ENCODE measurements at places on chromosomes 5 and 9.

- no peak for DNase-seq
These were observed 58.7 kb downstream of the MYO10 start for GRCh38 chr5:16877267-16877935.

DNA sequence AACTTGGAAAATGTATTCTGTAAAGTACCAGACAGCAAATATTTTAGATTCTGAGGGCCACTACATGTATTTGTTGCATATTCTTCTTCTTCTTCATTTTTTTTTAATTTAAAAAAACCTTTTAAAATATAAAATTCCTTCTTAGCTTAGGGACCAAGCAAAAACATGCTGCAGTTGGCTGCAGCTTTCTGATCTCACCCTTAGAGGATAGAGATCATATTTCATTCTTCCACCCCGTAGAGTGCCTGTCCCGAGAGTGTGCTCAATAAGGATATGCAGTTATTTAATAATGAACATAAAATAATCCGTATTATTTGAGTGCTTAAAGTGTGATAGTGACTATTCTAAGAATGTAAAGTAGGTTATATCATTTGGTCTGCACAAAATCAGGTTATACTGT is 204.2 kb upstream of the CD180 start:
- DNase-seq: peak; percentile 20

DNA sequence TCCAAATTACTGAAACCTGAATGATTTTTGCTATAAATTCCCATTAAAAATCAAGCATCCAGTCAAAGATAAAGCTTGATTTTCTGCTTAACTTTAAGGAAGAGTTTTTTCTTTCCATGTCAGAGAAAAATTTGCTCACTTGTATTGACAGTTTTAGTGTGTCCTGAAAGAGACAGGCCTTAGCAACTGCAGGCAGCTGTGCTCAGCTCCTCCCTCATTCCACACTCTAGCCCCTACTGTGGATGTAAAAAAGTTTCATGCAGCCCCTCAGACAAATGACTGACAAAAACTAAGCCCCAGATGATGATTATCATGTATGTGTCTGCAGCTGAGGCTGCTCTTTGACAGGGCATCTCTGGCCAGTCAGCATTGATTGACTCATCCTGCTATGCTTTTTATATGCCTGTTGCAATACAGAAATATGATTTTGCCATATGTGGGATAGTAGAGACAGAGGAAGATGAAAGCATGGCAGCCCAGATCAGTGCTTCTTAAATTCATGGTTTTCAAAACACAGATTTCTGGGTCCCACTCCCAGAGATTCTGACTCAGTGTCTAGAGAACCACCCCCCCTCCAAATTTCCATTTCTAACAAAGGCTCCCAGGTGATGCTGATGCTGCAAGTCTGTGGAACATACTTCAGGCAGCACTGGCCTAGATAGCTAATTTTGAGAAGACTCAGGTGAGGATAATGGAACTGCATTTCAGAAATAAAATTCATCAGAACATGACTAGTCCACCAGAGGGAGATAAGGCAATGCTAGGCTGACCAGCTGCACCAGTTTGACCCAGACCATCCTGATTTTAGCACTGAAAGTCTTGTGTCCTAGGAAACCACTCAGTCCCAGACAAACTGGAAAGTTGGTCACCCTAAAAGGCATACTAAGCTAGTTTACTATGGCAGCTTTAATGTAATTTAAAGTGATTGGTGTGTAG is 298.7 kb upstream of the KCNN2 start:
- DNase-seq: no peak

- DNase-seq: no peak
These were observed 467.6 kb downstream of the ARHGEF28 start for GRCh38 chr5:74093561-74093960.

- no peak for DNase-seq
These were observed 932.5 kb upstream of the WWC1 start for GRCh38 chr5:167358868-167359492.

- no peak for DNase-seq
These were observed 442.2 kb upstream of the CLINT1 start for GRCh38 chr5:158301186-158301585.

GRCh38 chr9:23496489-23497136 is 329.4 kb downstream of the ELAVL2 start:
- no peak for DNase-seq

DNA sequence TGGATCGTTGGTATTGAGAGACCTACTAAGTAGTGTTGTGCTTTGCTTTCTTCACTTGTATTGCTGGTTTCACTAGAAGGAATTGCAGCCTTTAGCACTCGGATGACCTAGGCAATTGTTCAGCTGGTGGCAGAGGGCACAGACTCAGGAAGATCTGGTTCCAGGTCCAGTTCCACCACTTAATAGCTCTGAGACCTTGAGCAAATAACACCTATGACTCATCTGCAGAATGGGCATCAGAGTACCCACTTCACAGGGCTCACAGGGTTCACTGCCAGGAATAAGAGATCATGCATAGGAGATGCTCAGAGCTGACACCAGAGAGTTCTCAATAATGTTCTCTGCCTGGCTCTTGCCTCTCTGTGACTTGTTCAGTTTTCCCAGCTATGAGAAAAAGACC is 133.6 kb downstream of the SIL1 start:
- DNase-seq: no peak
